ENCODE measurements at places on chromosomes 4 and X.

DNA sequence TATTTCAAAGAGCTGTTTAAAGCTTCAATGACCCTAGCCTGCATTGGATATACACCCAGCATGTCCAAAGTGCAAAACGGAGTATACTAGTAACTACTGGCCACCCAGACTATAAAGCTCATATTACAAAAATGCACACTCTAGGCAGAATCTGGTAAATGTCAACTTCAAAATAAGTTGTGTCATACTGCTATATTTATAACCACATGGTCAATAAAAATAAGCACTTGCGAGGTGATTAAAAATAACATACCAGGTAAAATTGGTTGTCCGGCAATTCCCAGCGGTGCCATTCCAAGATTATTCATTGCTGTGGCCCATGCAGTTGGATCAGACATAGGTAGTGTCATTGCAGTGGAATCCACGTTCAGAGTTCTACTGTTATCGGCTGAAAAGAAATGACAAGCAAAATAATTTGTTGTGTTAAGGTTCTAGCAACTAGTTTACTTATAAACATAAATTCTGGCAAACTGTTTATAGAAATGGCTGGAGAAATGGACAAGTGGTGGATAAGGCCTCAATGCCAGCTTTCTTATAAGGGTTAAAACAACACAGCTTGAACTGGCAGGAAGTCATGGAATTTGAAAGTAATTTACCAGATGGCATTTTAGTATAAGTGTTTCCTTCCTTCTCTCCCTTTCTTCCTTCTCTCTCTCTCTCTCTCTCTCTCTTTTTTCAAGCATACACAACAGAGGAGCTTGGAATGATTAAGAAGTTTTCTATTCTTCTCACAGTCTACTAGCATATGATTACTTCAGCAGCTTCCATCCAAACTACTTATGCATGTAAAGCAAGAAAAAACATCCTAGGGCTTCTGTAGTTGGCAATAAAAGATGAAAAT, 199.9 kb downstream of the ENOX2 start:
- DNase-seq, result no peak

DNA sequence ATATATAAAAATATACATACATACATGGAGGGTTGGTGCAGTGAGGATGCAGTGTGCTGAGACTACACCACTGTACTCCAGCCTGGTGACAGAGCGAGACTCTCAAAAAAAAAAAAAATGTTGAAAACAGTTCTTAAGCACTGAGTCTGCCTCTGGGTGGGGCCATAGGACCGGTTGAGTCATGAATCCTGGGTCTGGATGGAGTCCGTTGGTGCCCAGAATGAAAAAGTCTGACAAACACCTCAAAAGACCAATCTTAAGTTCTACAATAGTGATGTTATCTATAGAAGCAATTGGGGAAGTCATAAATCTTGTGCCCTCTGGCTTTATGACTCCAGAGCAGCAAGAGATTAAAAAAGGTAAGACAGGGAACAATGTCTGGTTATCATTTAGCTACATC, 70.4 kb downstream of the FGFBP1 start:
- DNase-seq, result peak; percentile 18

- no peak for DNase-seq
Observed at GRCh38 chr4:2866160-2866861, 22.7 kb downstream of the ADD1 start.

DNA sequence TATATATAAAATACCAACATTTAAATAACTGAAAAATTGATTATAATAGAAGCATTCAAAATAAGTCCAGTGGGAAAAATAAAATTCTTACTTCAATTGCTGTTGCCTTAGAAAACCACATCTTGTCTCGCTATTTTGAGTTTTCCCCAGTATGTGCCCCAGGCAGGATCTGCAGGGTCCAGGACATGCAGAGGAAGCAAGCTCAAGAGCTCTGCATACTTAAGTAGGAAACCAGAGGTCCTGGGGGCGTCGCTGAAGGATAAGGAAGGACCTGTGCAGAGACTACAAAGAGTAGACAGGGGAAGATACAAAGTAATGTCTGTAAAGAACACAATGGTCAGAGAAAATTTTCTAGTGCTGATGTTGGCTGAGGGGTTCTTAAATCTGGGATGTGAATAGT, 310.5 kb upstream of the EMCN start:
- DNase-seq, result no peak

DNA sequence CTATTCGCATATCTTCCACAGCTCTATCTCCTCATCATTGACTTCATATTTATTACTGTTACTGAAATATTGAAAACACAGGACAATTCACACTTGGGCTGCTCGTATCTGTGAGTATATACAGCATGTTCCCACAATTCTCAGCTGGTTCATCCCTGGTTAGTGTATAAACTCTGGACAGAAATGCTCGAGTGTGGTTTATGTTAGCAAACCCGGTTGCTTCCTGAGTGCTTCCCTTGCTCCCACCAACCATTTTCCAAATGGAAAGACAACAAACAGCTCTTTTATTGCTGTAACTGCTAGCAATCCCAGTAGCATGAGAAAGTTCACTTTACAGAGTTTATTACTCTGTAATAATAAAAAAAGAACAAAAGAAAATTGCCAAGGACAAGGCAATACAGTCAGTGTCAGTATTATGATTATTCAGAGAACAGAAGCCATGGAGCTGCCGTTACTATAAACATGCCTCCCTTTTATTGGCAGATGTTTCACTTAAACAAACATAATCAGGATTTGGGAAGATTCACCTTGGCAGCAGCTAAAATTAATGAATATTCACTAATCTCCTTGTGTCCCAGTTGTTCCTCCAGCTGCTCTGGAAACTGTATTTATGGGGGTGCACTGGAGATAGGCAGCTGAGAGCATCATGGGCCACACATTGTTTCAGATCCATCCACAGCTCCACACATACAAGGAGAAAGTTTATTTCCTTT, 134.1 kb upstream of the GUCY1A1 start:
- DNase-seq, result no peak

DNA sequence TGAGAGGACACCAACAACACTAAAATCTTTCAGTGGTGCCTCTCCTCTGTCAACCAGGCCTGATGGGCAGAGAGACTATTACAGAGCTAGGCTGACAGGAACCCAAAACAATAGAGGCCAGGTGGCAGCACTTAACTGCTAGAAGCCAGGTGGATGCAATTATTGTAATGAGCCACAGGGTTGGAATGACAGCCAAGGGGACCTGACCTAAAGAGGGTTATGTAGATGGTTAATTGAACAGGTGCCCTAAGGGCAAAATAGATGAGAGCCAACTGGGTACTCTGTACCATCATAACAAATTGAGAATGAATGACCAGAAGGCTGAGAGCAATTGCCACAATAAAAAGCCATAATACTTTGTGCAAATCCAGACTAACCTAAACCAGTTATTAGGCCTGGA, 24.7 kb upstream of the FRAS1 start:
- DNase-seq, result peak; percentile 80

- no peak for DNase-seq
Observed at GRCh38 chrX:24996096-24996709, 19.6 kb downstream of the ARX start.

- DNase-seq, result no peak
Observed at GRCh38 chr4:55707507-55707906, 71.4 kb upstream of the NMU start.

DNA sequence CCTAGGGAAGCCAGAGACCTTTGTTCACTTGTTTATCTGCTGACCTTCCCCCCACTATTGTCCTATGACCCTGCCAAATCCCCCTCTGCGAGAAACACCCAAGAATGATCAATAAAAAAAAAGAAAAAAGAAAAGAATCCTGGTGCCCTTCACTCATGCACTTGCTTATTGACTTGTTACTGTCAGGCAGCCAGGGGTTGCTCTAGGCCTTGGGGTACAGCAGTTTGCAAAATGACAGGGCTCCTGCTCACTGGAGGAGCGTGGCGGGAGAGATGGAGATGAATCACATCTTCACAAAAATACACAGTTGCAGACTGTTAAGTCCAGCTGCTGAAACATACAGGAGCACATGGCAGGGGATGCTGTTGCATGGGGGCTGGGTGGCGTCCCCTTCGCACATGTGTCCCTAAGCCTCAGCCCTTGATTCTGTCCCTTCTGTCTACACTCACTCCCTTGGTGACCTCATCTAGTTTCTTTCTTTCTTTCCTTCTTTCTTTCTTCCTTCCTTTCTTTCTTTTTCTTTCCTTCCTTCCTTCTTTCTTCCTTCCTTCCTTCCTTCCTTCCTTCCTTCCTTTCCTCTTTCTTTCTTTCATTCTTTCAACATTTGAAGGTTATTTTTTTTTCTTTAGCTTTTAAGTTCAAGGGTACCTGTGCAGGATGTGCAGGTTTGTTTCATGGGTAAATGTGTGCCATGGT, 16.9 kb upstream of the TMEM271 start:
- no peak for DNase-seq

DNA sequence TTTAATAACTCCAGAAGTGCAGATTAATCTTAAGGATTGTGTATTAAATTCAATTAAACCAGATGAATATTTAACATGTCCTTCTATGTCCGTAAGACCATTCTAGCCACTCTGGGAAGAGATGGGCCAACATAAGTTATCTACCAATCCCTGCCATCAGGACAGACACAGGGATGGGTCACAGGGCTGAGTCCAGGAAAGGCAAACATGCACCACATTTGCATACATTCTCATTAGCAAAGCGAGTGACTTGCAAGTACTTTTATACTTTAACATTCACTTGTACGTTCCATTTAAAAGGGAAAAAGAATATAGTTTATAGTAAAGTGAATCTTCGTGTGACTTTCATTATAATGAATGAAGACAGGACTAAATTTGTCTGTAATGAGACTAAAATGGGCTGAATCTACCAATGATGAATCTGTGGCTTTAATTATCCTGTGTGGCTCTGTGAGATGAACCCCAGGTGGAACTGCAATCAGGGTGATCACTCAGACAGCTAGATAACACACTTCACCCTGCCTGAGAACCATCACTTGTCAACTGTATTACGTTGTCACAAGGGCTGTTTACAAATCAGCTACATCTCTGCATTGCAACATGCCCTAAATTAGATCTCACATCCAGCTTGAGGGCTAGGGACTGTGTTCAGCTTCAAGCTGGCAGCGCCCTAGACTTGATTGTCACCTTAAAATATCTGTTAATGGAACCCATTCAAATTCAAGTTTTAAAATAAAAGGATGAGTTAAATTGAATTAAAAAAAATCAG, 77.2 kb downstream of the SH3KBP1 start:
- DNase-seq, result no peak

- no peak for DNase-seq
Observed at GRCh38 chr4:89863533-89863932, 26.6 kb upstream of the SNCA start.

DNA sequence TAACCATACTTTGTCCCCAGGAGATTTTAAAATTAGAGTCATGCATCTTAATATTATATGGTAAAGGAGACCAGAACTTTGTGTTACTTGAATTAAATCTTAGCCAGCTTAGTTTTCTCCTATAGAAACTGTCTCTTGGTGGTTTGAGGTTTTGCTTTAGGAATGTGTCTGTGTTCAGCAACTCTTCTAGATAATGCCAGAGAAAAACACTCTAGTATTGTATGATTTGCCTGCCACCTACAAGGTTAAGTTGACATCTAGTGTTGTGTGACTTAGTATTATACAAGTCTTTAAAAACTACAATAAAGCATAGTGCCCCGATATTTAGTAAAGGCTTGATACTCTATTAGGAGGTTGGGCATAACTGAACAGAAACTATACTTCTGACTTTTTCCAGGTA, 2.1 kb downstream of the UGT8 start:
- no peak for DNase-seq

- DNase-seq, result no peak
Observed at GRCh38 chr4:2365913-2366210, 52.6 kb downstream of the ZFYVE28 start.

GRCh38 chrX:18931972-18932371, 51.9 kb downstream of the PHKA2 start:
- DNase-seq, result peak; percentile 45

GRCh38 chrX:77892887-77893286, 2.3 kb downstream of the MAGT1 start:
- no peak for DNase-seq

GRCh38 chr4:155442267-155443105, 65.7 kb upstream of the MAP9 start:
- peak; percentile 76 for DNase-seq

GRCh38 chrX:72652082-72652481, 62.0 kb downstream of the PHKA1 start:
- peak; percentile 37 for DNase-seq

- DNase-seq, result no peak
Observed at GRCh38 chrX:132763528-132763927, 194.9 kb downstream of the HS6ST2 start.

DNA sequence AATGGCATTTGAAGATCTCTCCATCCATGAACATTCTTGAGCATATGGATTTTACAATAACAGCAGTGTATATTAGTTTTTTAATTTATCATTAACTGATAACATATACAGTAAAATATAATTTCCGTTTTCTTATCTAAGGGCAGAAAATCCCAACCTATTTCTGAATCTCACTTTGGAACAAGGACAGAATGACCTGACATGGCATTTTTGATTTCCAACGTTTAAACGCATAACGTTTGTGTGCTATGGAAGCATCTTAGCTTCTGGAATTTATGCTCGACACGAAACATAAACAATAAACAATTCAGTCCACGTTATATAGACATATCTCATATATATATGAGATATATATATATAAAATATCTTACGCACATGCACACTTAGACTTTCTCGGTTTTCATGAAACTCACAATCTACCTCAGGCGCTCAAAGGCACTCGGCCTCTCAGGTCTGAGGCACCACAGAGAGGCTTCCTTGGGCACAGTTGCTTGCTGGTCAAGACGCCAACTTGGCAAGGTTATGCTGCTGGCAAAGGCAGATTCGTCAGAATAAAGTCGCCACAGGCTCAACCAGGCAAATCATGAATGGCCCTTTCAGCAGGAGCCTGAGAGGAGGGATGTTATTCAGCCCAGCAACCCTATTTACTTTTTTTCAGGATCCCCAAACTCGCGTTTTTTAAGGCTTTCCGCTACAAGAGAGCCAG, 1.0 kb upstream of the UGT8 start:
- no peak for DNase-seq

DNA sequence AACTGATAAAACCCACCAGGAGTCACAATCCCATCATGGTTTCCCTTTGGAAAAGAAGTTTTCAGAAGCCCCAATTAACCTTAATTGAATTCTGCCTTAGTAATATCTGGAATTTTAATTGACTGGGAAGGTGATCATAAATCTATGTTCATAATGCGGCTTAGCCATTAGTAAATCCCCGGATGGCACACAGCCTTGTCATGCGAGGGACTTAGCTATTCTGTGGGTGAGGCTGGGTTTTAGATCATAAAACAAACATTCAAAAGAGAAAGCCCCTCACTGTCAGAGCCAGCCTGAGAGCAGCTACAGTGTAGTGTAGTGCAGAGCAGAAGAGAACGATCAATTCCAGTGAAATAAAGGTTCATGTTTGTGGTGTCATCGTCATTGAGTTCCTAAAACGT, 124.0 kb upstream of the NOCT start:
- no peak for DNase-seq
